ENCODE measurements at places on chromosomes 1 and 21.
A peak's percentile ranks its signal among the peaks of the same experiment; 100 is the strongest.

GRCh38 chr1:168161459-168161858 lies 17.3 kb upstream of the TIPRL start:
- peaks cover 12% of the 10 kb centered on the region for H3K36me3 ChIP-seq
- no peak overlapping the region for H3K4me3 ChIP-seq
- peaks cover 22% of the 10 kb centered on the region for H3K27me3 ChIP-seq
- no peaks in the 10 kb centered on the region for H3K4me1 ChIP-seq
- no peak for DNase-seq

DNA sequence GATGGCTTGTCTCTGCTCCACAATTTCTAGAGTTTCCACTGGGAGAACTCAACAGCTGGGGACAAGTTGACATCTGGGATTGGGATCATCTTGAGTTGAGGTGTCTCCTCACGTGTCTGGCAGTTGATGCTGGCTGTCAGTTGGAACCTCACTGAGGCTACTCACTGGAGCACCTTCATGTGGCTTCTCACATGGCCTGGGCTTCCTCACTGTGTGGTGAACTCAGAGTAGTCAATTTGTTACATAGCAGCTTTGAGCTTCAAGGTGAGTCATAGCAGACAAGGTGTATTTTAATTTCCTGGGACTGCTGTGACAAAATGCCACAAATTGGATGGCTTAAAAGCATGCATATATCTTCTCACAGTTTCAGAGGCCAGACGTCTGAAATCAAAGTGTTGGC lies 44.0 kb downstream of the NTNG1 start:
- H3K27ac ChIP-seq, result no peak overlapping the region
- H3K36me3 ChIP-seq, result no peaks in the 10 kb centered on the region
- H3K27me3 ChIP-seq, result no peaks in the 10 kb centered on the region
- DNase-seq, result peak; percentile 40

DNA sequence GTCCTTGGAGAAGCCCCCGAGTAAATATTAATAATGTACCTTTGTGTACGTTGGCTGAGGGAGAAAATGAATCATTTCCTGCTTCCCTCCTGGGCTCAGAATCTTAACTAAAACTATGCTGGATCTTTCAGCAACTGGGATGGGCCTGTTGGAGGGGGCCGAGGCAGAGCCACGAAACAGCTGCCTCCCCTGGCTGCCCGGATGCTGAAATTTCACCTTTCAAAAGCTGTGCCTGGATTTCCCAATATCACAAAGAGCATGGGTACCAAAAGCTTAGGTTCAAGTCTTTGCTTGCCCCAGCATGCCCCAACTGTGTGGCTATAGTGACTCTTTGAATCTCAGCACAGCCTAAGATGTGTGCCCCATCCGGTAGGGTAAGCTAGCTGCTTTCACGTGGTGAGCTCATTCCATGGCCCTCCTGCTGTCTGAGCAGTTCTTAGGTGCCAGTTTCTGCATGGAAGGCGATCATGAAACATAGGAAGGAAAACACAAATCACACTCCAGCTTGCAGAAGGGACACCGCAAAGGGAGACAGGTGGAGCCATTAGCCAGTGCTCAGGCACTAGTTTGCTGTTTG lies 473.5 kb downstream of the PTPRU start:
- H3K27ac ChIP-seq, result peak overlapping the region; percentile 57
- H3K4me3 ChIP-seq, result no peak overlapping the region

- H3K27me3 ChIP-seq, result peaks cover 8% of the 10 kb centered on the region
- H3K36me3 ChIP-seq, result no peaks in the 10 kb centered on the region
- H3K4me3 ChIP-seq, result no peak overlapping the region
- H3K27ac ChIP-seq, result no peak overlapping the region
- H3K4me1 ChIP-seq, result peaks cover 15% of the 10 kb centered on the region
- peak; percentile 33 for DNase-seq
These were observed 86.9 kb downstream of the IER5 start for GRCh38 chr1:181175356-181175910.

GRCh38 chr1:157732755-157733154 lies 32.2 kb upstream of the FCRL3 start:
- H3K4me3 ChIP-seq, result no peak overlapping the region
- no peaks in the 10 kb centered on the region for H3K27me3 ChIP-seq
- H3K27ac ChIP-seq, result no peak overlapping the region
- H3K36me3 ChIP-seq, result no peaks in the 10 kb centered on the region
- peaks cover 2% of the 10 kb centered on the region for H3K4me1 ChIP-seq

DNA sequence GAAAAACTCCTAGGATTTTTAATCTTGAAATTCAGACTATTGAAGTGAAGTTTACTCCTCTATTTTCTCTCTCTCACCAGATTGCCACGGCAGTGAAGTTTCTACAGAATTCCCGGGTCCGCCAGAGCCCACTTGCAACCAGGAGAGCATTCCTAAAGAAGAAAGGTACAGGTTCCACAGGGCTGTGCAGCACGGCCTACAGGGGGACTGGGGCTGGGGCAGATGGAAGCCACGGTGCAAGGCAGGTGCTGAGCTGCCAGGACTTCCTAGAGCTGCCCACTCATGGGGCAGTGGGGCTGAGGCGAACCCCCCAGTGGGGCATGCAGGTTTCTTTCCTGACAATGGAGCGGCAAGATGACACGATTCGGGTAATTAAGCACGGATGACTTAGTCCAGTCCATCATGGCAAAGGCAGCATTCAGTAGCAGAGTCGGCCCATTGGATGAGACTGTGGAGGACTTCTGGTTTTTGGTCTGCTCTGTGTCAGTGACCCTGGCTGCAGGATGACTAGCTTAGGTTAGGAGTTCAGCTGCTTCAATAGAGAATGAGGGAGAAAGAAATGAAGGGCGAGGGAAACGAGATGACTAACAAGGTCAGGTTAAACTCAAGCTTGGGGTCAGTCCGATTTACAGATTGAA lies 61.5 kb downstream of the PEX14 start:
- H3K36me3 ChIP-seq, result peaks cover 3% of the 10 kb centered on the region
- H3K4me1 ChIP-seq, result peaks cover 21% of the 10 kb centered on the region
- H3K4me3 ChIP-seq, result no peak overlapping the region
- no peaks in the 10 kb centered on the region for H3K27me3 ChIP-seq

DNA sequence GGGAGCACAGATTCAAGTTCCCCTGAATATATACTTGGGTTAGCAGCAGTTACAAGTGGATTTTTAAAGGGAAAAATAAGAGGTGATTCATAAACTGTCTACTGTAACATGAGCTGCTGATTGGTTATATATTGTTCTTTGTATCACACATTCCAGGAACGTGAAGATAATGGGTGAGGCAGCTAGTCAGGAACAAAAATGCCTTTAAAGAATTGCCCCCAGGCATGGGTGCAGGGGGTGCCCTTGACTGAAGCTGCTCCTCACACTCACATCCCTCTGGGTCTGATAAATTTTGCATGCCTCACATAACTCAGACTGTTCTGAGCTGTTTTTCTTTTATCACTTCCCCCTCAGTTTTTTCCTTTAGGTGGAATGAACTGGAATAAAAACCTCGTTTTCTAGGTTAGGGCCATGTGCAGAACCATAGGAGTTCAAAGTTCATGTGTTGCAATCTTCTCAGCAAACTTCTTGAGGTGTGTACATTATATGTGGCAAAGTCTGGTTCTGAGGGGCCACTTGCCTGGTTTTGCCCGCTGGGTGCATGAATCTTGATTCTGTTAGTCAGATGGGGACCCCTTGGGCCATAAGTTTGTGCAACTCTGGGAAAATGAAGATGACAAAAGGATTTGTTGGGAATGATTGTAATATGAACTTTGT lies 21.1 kb downstream of the TBX19 start:
- no peak overlapping the region for H3K4me3 ChIP-seq
- no peak for DNase-seq
- H3K4me1 ChIP-seq, result no peaks in the 10 kb centered on the region
- H3K27me3 ChIP-seq, result no peaks in the 10 kb centered on the region

GRCh38 chr1:62514746-62515423 lies 78.0 kb downstream of the USP1 start:
- H3K4me1 ChIP-seq, result no peaks in the 10 kb centered on the region
- peaks cover 1% of the 10 kb centered on the region for H3K36me3 ChIP-seq
- H3K27ac ChIP-seq, result no peak overlapping the region
- no peak overlapping the region for H3K4me3 ChIP-seq
- DNase-seq, result no peak

DNA sequence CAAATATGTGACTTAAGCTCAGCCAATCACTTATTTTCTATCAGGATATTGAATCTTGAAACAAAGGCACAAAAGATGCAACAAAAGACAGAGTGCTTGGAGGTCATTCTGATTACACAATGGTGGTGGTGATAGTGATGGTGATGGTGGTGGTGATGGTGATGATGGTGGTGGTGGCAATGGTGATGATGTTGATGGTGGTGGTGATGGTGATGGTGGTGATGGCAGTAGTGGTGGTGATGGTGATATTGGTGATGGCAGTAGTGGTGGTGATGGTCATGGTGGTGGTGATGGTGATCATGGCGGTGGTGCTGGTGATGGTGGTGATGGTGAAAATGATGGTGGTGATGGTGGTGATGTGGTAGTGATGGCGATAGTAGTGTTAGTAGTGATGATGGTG lies 21.9 kb upstream of the TNR start:
- H3K27ac ChIP-seq, result no peak overlapping the region
- H3K27me3 ChIP-seq, result no peaks in the 10 kb centered on the region

GRCh38 chr1:160460683-160461287 lies 60.4 kb downstream of the VANGL2 start:
- H3K4me1 ChIP-seq, result peaks cover 45% of the 10 kb centered on the region
- H3K4me3 ChIP-seq, result peak overlapping the region; percentile 67
- DNase-seq, result no peak
- no peaks in the 10 kb centered on the region for H3K27me3 ChIP-seq

- peaks cover 31% of the 10 kb centered on the region for H3K4me1 ChIP-seq
- H3K27me3 ChIP-seq, result no peaks in the 10 kb centered on the region
- peak overlapping the region; percentile 71 for H3K27ac ChIP-seq
- peaks cover 60% of the 10 kb centered on the region for H3K36me3 ChIP-seq
- no peak for DNase-seq
These were observed 19.8 kb downstream of the RSBN1 start for GRCh38 chr1:113792471-113792870.

DNA sequence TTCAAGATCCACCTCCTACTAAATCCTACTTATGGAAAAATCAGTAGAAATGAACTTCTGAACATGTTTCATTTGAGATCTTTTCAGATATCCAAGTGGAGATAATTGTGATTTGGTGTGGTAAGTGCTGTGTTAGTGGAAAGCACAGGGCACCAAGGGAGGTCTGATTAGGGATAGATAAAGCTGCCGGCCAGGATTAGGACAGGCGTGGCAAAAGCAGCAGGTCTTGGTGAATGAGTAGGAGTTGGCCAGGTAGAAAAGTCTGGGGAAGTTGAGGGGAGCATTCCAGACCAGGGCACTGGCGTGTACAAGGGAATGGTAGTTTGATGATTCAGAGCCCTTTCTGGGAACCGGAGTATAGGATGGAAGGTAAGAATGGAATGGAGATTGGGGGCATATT lies 47.8 kb downstream of the AZIN2 start:
- peaks cover 57% of the 10 kb centered on the region for H3K4me1 ChIP-seq
- peak; percentile 37 for DNase-seq
- peak overlapping the region; percentile 54 for H3K4me3 ChIP-seq
- H3K27ac ChIP-seq, result peak overlapping the region; percentile 77

GRCh38 chr1:235720544-235720943 lies 71.0 kb upstream of the GNG4 start:
- H3K4me3 ChIP-seq, result no peak overlapping the region
- H3K27ac ChIP-seq, result no peak overlapping the region
- no peak for DNase-seq
- H3K4me1 ChIP-seq, result no peaks in the 10 kb centered on the region
- peaks cover 30% of the 10 kb centered on the region for H3K36me3 ChIP-seq

GRCh38 chr1:145720878-145721671 lies 1.8 kb downstream of the CD160 start:
- peaks cover 54% of the 10 kb centered on the region for H3K4me1 ChIP-seq
- peak; percentile 82 for DNase-seq
- H3K36me3 ChIP-seq, result peaks cover 3% of the 10 kb centered on the region
- peak overlapping the region; percentile 81 for H3K27ac ChIP-seq
- H3K27me3 ChIP-seq, result peaks cover 11% of the 10 kb centered on the region

GRCh38 chr21:39788383-39788782 lies 43.4 kb downstream of the IGSF5 start:
- H3K4me3 ChIP-seq, result no peak overlapping the region
- H3K27ac ChIP-seq, result no peak overlapping the region
- H3K27me3 ChIP-seq, result no peaks in the 10 kb centered on the region
- no peaks in the 10 kb centered on the region for H3K4me1 ChIP-seq

- no peak for DNase-seq
- no peak overlapping the region for H3K4me3 ChIP-seq
- H3K4me1 ChIP-seq, result no peaks in the 10 kb centered on the region
- no peaks in the 10 kb centered on the region for H3K36me3 ChIP-seq
- no peaks in the 10 kb centered on the region for H3K27me3 ChIP-seq
These were observed 157.9 kb upstream of the BACE2 start for GRCh38 chr21:41010101-41010435.

DNA sequence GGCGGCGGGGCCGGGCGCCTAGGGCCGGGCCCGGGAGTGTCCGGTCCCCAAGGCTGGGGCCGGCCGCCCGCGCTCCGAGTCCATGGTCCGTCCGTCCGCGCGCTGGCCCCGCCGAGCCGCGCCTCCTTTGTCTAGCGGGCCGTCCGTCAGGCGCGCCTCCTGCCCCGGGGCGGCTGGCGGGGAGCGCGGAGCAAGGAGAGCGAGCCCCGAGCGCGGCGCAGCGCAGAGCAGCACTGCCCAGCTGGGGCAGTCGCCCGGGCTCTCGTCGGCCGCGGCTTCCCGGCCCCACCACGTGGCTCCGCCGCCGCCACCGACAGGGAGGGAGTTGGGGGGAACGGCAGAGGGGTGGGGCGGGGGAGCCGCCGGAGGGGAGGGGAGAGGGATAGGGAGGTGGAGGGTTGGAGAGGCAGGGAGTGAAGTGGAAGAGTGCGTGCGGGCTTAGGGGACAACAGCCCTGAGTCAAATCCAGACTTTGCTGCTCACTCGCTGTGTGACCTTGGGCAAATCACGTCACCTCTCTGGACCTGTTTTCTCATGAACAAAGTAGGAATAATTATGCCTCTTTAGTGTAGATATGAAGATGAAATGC lies at the start of gene NKAIN1:
TSS of gene NKAIN1 (minus strand) at position 235 of the 589 bp plus-strand sequence. CDS start 340 bp downstream, outside the sequence.
- no peak within 1 kb of the TSS for H3K27ac ChIP-seq
- DNase-seq, result no peak
- peak within 1 kb of the TSS; percentile 57 for H3K4me3 ChIP-seq
- H3K27me3 ChIP-seq, result peaks cover 55% of the 10 kb centered on the region
- peaks cover 24% of the 10 kb centered on the region for H3K4me1 ChIP-seq

GRCh38 chr1:5567839-5568238 lies 424.4 kb downstream of the NPHP4 start:
- H3K27me3 ChIP-seq, result no peaks in the 10 kb centered on the region
- H3K36me3 ChIP-seq, result no peaks in the 10 kb centered on the region
- no peak overlapping the region for H3K27ac ChIP-seq
- H3K4me1 ChIP-seq, result no peaks in the 10 kb centered on the region
